ENCODE measurements at places on chromosomes 12 and 14.

GRCh38 chr12:109716092-109716479 lies 2.5 kb downstream of the FAM222A start:
- DNase-seq: no peak

- DNase-seq: no peak
These were observed 3.8 kb upstream of the PSMC6 start for GRCh38 chr14:52703225-52703624.

- no peak for DNase-seq
These were observed 53.5 kb downstream of the RASSF9 start for GRCh38 chr12:85782711-85783110.

- no peak for DNase-seq
These were observed 56.1 kb downstream of the EPS8 start for GRCh38 chr12:15733136-15733535.

- no peak for DNase-seq
These were observed 578.6 kb downstream of the RERGL start for GRCh38 chr12:17511369-17511768.

DNA sequence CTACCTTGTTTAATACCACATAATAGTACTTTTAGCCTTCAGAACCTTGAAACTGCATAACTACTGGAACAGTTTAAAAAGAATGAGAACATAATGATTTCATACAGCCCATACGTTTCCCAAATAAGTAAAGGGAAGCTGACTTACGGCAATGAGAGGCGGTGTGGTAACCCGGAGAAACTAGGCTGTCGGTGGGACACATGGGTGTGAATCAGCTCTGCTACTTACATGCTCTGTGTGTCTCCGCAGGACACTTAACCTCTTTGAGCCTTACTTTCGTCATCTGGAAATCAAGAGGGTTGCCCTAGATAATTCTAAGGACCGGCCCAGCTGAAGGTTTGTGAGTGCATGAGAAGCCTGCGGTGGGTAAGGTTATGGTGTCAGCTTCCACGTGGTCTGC lies 49.3 kb upstream of the PLEKHG3 start:
- no peak for DNase-seq

DNA sequence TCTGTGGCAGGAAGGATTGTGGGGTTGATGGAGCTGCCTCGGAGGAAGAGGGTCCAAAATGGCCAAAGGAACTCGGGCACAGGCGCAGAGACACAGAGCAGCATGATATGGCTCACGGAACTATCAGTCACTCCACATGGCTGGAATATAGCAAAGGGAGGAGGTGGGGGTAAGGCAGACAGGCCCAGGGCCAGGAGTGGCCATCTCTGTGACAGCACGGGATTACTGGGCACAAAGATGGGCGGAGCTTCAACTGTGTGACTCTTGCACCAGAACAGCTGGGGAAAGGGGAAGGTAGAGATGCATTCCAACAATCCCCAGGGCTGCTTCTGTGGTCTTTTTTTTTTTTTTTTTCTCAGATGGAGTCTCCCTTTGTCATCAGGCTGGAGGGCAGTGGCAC lies 24.8 kb upstream of the EML1 start:
- DNase-seq: no peak

DNA sequence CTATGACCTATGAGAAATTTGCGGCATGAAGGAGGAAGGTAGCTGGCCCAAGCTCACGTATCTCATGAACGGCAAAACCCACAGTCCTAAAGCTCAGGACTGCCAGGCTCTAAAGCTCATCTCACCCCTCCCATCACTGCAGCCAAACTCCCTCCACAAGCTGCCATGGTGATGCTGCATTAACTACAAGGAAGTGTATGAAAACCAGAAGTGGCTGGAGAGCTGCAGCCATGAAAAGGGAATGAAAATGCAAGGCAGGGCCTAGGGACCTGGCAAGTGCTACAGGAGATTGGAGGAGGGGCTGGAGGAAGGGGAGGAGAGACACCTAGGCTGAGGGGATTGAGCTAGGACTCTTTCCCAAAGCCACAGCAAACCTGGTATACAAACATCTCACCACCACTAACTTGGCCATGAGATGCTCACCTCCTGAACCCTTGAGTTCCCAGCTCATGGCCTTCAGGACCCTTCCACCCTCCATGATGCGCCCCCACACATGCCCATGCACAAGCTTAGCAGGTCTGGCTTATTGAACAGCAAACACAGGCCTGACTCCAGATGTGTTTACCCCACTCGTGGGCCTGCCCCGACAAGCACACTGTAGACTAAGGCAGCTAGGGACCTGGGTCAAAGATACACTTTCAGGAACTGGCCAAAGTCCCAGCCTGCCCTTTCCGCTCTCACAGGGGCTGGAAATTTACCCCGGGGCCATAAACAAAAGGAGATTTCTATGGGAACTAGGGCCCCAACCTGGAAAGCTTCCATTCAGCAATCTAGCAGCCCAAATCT lies 42.0 kb downstream of the LTBP2 start:
- DNase-seq: no peak

DNA sequence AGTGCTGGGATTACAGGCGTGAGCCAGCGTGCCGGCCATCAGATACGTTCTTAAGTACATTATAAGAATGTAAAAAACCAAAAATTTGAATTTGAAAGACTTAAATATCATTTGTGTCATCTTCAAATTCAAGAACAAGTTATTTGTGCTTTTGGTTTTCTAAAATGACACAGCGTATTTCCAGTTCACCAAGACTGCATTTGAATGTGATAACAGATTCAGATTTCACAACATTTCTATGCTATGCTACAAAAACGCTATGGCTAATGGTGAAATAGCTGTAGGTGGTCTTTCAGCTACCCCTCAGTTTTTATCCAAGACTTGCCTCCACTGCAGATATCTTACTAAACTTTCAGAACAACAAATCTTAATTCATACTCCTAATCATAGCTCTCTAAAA lies 46.7 kb downstream of the APPL2 start:
- no peak for DNase-seq

DNA sequence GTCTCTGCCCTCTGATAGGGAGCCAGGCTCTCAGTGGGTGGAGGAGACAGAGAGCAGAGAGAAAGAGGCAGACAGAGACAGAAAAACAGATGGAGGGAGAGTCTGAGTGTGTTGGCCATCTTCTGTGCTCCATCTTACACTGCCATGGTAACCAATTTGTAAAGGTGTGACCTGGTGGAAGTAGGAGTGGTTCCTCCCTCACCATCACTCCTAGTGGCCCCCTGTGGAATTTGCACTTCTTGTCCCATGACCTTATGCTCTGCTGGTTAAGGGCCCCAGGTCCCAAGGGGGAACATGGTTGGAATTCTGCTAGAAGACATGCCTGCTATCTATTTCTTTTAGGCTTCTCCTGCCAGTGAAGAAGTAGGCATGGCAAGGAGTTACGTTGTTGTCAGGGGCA lies 376.7 kb upstream of the CCDC196 start:
- no peak for DNase-seq

DNA sequence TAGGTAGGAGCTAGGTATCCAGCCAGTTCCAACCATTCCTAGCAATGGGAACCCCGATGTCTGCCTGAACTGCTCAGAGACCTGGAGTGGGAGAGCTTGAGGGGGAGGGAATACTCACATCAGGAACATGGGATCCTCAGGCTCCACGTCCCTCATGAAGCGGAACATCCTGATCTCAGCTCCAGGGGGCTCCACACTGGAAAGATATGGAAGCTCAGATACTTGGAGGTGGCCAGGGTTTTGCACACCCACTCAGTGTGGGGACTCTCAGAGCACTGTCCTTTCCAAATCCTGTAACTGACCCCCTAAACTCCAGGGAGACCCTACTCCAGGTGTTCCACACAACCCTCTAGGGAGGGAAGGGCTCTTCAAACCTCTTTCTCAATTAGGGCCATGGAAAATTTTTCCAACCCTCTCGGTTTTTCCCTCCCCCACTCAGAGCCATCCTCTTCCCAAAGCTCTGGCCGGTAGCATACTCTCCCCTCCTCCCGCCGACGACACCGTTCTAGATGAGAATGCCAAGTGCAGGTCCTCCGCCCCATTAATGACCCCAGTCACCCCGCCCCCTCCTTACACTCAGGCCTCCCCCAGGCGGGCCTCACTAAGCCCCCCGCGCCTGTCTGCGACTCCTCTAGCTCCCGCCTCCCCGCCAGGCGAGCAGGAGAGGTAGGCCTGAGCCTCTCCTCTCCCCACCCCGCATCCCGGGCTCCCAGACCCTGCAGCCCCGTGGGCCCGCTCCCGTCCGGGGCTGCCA lies 597 bp downstream of the MLF2 start:
- DNase-seq: no peak

DNA sequence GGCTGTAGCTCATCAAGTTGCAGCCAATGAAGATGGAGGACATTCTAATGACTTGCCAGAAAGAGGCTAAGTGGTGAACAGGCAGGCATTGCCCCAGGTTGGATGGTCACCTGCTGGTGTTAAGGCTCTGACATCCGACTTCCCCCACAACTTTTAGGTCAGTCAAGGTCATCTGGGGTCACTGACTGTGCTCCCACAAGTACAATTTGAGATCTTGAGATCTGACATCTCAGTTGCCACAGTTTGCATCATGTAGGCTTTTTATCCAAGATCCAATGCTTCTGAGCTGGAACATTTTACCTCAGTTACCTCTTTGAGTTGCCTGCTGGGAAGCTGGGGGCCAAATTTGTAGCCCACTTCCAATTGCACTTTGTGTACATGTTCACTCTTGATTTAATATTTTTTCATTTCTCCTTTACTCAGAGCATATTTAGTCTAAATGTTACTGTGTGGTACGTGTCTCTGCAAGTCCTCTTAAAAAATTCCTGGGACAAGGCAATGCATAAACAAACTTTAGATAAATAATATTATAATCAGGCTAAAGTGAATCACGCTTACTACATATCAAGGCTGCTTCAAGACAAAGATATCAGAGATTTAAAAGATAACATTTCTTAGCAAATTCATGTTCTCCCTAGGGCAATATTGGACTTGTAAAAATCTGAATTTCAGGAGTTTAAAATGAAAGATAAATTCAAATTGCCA lies 61.4 kb downstream of the SEL1L start:
- no peak for DNase-seq

DNA sequence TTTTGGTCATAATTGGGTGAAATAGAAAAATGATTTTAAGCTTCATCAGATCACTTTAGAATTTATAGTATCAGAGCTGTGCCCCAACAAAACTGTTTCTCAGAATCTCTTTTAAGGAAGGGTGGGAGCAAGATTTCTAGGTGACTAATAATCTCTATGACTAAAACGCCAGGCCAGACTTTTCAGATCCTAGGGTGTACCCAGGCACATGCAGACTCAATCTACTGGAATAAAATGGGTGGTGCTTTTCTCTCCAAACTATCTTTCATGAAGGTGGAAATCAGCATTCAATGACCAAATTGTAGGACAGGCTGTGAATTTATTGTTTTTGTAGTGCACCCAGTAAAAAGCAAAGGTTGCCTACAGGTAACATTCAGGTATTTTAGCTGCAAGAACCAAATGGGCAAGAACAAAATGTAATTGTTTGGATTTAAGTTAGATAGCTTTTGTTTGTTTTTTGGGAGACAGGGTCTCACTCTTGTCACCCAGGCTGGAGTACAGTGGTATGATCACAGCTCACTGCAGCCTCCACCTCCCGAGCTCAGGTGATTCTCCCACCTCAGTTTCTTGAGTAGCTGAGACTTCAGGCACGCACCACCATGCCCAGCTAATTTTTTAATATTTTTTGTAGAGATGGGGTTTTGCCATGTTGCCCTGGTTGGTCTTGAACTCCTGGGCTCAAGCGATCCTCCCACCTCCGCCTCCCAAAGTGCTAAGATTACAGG lies 49.5 kb downstream of the PPP2R5C start:
- DNase-seq: no peak

GRCh38 chr12:68092976-68093375 lies 66.6 kb downstream of the IFNG start:
- DNase-seq: no peak

DNA sequence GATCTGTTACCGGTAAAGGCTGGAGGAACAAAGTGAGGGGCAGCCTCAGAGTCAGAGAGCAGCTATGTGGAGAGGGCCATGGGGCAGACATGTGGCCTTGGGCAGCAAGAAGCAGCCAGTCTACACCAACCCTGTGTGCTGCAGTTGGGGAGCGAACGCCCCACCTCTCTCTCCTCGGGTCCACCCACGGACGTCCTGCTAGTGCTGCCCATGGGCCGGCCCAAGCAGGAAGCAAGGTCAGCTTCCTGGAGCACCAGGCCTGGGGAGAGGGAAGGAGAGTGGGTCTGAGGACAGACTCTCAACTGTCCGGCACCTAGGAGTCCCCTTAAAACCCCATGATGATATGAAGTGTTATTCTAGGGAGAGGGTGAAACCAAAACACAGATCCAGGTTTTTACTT lies 254.8 kb upstream of the FKBP4 start:
- DNase-seq: no peak

DNA sequence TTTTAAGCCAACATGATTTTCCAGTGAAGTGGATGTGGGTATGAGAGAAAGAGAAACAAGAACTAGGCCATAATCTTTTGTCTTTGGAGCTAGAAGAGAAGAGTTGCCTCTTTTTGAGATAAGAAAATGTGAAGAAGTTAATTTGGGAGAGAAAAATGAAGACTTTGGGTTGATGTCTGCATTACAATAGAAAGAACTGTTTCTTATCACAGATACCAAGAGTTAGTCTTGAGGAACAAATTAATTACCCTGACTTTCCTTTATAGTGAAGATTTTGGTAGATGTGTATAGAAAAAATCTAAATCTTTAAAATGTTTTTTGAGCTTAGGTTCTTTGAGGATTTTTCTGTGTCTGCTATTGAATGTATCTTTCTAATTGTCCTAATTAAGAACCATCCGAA lies 4.2 kb downstream of the A2M start:
- no peak for DNase-seq

DNA sequence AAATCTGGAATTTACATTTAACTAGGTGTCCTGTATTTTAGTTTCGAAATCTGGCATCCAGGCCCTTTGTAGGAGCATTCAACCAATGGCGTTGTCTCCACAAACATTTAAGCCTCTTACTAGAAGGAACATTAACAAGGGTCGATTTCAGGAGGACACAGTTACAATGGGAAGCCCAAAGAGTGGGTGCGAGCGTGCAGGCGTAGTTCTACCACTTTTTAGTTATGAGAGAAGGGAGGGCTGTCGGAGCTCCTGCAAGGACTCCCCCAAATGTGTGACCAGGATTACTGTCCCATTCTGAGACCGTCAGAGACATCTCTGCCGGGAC lies 365 bp upstream of the ABHD4 start:
- DNase-seq: no peak

GRCh38 chr14:67837011-67837624 lies 17.5 kb downstream of the RAD51B start:
- DNase-seq: peak; percentile 63
